ENCODE measurements at places on chromosomes 3 and 15.

DNA sequence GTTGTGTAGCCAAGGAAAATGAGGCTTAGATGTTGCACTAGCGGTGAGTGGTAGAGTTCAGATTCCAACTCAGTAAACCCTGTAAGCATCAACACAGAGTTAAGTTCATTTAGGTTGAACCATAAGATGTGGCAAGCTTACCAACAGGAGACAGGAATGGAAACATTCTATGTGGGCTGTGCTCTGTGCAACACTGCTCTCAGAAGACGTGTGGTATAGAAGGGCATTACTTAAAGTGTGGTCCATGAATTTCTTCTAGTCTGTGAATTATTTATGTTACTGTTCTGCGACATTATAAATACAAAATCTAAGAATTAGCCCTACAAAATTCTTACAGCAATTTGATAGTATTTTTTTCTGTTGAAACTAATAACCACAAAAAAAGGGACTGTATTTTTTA is 213.3 kb downstream of the GRM7 start:
- DNase-seq: no peak

GRCh38 chr15:74300057-74300795 is 64.1 kb downstream of the CCDC33 start:
- DNase-seq: no peak

- no peak for DNase-seq
Observed at GRCh38 chr3:188055388-188055787, 98.6 kb upstream of the LPP start.

- no peak for DNase-seq
Observed at GRCh38 chr3:33392703-33393125, 47.5 kb downstream of the UBP1 start.

GRCh38 chr3:18189282-18190050 is 235.7 kb downstream of the SATB1 start:
- no peak for DNase-seq

DNA sequence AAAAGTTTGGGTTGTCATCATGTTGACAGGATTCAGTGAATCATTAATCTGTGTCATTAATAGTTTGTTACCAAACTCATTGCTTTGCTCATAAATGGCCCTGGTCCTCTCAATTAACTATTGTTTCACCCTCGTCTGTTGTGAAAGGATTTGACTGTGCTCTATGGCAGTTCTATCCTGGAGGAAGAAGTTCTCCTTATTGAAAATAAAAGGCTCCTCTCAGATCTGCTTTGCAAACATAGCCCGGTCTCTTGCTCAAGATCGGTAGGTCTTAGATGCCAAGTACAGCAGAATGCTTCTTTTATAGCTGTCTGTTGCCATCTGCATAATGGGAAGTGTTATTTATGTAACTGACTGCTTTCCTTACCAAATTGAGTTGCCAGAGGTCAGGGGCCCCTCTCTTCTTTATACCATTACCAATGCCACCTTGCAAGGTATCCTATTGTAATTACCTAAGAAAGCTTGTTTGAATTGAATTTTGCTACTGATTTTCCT is 146.5 kb downstream of the EBLN2 start:
- no peak for DNase-seq

DNA sequence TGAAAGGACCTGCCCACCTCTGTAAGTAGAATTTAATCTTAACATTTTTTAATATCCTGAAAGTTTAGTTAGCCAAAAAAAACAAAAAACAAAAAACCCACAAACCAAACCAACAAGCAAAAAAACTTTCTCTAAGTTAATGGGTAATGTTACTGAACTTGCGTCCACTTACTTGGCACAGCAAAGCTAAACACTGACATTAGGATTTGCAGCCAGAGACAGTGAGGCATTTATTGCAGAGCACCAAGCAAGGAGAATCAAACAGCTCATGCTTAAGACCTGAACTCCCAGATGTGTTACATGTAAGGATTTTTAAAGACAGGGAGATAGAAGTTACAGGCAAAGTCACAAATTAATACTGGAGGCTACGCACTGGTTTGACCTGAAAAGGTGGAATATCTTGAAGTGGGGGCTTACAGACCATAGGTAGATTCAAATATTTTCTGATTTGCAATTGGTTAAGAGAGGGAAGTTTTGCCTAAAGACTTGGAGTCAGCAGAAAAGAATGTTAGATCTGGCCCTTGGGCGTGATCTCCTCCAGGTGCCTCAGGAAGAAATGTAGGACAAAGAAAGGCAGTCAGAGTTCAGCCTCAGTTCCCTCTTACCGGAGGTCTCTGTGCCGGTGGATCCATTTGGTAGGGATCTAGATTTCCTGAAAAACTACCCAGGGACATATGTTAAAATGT is 205.0 kb downstream of the ADAMTSL3 start:
- no peak for DNase-seq

GRCh38 chr3:100910986-100911385 is 82.2 kb downstream of the ABI3BP start:
- DNase-seq: no peak

DNA sequence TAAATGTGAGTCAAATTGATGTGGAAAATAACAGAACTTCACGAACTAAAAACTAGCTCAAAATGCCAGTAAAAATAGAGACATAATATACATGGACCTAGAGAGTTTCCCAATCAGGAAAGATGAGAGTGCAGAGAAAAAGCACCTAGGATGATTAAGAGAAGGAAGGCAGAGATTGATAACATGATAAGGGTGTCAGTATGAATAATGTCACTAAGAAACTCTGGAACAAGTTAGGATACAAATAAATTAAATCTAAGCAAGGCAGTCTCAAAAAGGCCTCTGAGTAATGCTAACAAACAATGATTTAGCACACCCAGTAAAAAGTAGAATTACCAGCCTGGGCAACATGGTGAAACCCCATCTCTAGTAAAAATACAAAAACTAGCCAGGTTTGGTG is 304.7 kb upstream of the DPPA4 start:
- DNase-seq: no peak

DNA sequence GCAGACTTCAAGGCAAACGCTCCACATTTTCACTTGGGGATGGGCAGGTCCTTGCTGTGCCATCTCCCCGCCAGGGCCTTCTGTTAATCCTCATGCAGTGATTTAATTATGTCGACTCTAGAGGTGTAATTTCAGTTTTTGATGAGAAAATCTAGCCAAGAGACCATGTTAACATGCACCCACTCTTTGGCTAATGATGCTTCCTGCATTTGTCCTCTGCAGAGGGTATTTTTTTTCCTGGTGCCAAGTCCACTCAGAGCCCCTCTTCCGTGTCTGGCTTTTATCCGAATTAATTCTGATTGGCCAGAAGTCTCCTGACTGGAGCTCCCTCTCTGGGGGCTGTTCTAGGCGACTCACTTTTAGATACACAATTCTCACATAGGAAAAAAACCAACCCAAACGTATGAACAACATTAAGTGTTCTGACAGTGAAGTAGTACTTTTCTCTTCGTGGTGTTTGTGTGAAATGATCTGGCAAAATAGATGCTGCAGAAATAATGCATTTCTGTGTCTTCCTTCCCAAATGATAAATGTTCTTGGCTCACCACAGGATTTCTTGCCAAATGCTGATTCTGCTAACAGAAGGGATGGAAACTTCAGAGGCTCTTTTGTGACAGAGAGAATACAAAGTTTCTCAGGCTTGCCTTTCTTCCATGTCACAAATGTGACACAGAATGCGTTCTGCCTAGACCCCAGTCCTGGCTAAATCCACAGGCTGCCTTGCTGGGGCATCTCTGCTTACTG is 190.0 kb downstream of the CACNA2D3 start:
- DNase-seq: no peak

DNA sequence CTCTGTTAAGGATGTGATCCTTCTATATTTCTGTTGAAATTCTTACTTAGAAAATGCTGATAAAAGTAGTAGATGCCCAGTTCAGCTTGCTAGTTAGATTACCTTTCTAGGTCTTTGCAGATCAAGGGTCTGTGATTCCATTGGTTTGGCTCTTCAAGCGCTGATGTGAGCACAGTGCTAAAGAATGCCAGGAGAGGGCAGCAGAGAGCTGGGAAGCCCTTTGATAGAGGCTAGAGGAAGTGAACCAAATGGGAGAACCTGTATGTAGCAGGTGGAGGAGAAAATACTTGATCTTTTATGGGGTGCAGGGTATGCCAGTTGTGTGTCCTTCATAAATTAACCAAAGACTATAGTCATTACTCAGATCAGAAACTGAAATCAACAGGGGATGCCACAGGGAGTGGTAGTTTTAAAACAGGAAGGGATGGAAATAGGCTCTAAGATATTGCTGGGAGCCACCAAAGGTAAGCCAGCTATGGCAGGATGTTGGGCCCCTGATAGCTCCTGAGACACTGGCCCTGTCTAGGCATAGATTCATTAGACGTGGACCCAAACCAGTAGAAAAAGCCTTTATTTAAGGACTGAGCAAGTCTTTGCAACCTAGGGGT is 677.4 kb downstream of the SQOR start:
- DNase-seq: peak; percentile 41

DNA sequence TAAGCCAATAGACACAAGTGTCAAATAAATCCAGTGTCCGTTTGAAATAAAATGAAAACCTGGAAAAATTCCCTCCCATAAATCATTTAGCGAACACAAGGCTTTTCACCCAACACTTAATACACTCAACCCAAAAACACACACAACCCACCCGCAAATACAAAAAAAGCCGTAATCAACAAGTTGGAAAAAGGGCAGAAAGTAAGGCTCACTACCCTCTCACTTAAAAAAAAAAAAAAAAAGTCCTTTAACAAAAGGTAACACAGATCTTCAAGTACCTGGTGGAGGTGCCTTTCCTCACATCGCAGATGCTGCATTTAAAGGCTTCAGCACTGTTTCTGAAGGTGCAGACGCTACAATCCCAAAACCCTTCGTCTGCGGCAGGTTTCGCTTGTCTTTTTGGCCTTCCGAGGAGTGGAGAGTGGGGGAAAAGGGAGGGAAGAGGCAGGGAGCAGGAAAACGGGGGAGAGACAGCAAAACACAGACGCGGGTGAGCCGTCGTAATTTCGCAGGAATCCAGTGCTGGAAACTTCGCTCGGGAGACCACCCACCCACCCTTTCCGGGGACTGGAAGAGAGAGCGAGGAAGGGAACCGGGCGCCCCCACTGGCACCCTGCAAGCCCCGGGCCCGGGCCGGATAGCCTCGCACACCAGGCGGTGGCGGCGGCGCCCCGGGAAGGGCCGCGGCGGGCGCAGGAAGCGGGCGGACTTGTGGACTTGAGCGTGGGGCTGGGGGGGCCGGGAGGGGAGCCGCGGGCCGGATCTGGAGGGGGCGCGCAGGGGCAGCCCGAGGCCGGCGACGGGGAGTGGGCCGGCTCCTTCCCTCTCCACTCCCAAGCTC is 401.8 kb downstream of the SHQ1 start:
- no peak for DNase-seq

DNA sequence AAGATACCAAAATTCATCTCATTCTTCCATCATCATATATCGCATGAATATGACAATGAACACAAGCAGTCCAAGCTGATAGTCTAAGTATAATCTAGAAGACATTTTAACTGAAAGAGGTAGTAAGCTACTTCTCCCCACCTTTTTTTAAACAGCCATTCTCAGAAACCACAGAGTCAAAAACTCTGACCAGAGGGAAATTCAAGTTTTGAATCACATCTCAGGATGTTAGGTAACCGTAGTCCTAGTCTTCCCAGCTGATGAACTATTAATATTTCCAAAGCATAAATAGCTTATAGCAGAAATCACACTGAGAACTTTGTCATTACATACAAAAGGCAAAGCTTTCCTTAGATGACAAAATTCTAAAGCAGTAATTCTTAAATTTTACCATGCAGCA is 25.8 kb downstream of the NPTN start:
- DNase-seq: no peak

GRCh38 chr3:12479919-12480427 is 4.3 kb upstream of the TSEN2 start:
- DNase-seq: no peak

- DNase-seq: no peak
Observed at GRCh38 chr15:82613747-82614146, 33.4 kb downstream of the CPEB1 start.

GRCh38 chr15:92510163-92510882 is 116.6 kb downstream of the ST8SIA2 start:
- no peak for DNase-seq

DNA sequence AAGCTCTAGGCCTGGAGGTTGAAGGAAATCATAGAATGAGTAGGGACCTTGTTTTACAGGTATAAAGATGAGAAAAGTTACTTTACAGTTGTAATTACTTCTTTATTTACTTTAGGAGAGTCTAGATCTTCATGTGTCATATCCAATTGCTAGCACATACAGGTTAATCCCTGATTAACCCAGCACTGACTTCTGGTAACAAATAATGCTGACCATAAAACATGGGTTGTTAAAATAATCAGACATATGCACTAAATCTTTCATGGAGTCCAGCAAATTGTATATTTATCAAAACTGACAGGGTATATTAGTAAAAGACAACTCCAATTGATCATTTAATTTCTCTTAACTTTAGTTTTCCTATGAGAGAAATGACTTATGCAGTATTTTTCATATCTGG is 245.2 kb downstream of the NFKBIZ start:
- DNase-seq: no peak

GRCh38 chr3:179189759-179190158 is 41.6 kb downstream of the PIK3CA start:
- no peak for DNase-seq

GRCh38 chr15:87631775-87632174 is 624.8 kb downstream of the NTRK3 start:
- DNase-seq: no peak

GRCh38 chr15:31433091-31433490 is 106.5 kb downstream of the KLF13 start:
- no peak for DNase-seq

- DNase-seq: no peak
Observed at GRCh38 chr3:182710557-182711157, 82.6 kb upstream of the ATP11B start.

DNA sequence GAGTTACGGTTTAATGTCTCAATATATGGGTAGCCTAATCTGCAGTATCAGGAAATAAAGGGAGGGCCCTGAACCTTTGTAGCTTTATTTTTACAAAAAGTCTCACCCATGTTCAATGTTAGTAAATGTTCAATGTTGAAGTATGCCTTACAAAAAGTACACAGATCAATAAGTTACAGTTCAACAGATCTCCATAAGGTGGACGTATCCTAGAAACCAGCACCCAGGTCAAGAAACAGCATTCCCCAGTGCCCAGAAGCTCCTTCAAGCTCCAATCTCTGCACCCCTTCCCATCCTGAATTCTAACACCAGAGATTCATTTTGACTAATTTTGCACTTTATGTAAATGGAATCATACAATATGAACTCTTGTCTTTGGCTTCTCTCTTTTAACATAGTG is 31.3 kb downstream of the COLQ start:
- DNase-seq: no peak

GRCh38 chr3:50557915-50558314 is 9.6 kb downstream of the C3orf18 start:
- DNase-seq: no peak

DNA sequence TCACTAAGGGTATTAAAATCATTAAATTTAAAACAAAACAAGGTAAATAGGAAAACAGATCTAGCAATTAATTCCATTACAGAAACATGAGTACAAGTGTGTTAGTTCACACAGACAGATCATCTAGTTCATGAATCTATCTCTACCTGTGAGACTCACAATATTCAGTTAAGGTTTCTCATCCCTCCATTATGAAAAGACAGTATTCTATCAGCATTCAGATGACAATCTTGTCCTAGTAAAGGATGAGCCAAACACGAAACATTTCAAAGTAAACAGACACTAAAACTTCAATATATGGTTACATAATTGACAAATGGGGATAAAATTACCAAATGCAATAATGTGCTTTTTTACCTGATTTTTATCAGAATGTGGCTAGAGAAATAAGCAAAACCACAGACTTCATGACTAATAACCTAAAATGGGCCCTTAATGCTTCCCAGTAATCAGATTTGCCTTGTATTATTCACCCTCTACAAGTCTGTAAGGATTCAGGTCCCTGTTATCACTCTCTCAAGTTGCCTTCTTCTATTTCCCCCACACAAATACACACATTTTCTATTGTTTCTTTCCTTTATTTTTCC is 126.8 kb downstream of the DLG1 start:
- DNase-seq: no peak
